ENCODE measurements at places on chromosomes 1 and 21.

DNA sequence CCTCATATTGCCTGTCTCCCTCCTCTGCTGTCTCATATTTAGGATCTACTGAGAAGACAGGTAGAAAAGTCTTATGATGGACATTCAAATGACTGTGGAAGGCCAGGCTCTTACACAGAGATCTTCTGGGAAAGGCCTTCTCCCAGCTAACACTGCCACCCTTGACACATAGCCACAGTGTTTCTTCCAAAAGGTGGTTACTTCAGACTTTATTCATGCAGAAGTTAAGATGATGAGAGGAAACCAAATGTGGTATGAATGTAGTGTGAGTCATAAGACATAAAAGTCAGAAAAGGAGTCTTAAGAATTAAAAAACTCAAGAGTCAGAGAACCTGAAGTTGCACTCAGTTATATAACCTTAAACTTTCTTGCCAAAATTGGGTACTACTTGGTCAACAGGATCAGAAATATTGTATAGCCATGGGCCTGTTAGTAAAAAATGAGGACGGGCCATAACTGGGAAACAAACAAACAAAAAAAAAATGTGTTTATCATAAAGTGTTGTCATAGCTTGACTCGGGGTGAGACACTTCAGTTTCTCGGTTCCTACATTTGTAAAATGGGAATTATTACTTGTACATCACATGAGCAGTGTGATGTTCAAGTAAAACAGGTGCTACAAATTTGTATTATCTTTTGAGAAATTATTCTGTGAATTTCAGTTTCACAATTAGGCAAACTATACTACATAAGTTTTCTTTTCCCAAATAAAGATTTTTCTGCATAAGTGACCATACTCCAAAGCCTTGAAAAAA, 1.2 kb upstream of the DENND1B start:
- peak; percentile 50 for DNase-seq

GRCh38 chr1:199399996-199400724, 627.4 kb upstream of the NR5A2 start:
- DNase-seq = no peak

DNA sequence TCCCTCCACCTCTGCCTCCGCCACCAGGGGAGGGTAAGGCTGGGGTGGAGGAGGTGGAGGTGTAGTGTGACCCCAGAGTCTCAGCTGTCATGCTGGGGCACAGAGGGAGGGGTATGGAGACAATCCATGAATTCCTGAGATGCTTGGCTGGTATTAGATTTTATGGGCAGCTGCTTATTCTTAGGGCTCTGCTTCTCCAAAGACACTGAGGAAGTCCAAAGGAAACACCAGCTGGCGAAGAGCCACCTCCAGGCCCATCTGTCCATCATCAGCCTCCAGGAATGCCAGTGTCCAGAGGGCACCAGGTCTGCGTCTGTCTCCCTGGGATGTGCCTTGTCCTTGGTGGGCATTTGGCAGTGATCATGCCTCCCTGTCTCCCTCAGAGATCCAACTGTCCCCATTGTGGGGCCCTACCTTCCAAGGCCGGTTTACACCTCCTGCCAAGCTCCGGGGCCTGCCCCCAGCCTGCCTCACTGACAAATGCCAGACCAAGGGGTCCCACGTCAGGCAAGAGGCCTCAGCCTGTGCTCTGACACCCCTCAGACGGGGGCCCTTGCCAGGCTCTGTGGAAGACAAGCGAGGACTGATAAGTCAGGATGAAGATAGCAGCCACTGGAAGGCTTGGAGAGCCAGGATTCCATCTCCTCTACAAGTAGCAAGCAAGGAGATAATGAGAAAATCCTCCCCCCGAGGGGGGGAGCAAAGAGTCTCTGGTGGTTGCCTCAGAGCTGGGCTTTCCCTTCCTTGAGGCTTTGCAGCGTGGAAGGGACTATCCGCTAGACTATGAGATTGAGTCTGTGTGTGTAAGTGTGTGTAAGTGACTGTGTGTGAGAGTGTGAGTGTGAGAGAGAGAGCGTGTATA, 1.6 kb downstream of the TNNI1 start:
- no peak for DNase-seq

GRCh38 chr1:56933161-56933560, 32.7 kb downstream of the C8B start:
- DNase-seq = no peak

DNA sequence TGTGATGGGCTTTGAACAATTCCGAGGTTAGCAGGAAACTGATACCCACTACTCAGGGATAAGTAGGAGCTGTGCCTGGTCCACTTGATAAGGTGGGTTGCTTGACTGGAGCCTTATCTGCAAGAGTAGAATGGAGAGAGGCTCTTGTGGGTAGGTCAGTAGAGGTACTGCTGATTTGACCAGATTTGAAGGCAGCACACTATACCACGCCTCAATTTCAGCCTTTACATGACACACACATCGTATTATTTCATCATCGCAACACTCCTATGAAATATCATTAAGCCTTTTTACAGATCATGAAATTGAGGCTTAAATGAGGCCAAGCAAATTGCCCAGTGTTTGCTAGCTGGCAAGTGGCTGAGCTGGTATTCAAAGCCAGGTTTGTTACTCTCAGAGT, 69.6 kb downstream of the KCNJ15 start:
- DNase-seq = no peak

DNA sequence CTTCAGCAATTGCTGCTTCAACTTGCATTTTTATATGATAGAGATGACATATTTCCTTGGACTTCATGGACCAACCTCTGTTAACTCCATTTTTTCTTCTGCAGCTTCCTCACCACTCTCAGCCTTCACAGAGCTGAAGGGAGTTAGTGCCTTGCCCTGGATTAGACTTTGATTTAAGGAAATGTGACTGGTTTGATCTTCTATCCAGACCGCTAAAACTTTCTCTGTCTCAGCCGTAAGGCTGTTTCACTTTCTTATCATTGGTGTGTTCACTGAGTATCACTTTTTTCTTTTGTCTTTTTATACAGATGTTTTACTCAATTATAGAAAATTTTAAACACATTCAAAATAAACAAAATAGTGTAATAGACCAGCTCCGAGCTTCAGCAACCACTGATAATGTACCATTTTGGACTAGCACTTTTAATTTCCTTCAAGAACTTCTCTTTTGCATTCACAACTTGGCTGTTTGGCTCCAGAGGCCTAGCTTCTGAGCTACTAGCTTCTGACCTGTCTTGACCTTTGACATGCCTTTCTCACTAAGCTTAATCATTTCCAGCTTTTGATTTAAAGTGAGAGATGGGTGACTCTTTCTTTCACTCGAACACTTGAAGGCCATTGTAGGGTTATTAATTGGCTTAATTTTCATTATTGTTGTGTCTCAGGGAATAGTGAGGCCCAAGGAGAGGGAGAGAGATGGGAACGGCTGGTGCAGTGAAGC, 9.3 kb downstream of the NEK7 start:
- peak; percentile 56 for DNase-seq

DNA sequence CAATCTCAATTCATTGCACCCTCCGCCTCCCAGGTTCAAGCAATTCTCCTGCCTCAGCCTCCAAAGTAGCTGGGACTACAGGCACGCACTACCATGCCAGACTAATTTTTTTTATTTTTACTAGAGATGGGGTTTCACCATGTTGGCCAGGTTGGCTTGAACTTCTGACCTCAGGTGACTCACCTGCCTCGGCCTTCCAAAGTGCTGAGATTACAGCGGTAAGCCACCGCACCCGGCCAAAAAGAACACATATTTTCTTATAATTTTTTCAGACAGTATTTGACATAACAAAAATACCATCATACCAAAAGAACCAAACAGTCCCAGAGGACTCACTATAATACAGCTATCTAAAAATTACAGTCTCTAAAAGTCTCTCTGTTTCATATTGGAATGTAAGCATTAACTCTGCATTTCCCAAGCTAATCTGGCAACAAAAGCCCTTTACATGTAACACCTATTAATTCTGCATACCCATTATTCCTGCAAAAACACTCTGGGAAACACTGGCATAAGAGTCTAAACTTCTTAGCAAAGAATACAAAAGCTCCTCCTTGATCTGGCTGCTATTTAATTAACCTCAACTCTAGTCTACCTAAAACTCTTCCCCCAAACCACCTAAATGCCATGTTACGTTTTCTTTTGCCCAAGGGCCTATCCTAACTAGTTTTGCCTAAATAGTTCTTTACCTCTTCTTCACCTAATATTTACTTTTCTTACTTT, 26.9 kb downstream of the WDR26 start:
- no peak for DNase-seq

GRCh38 chr1:176853503-176853902, 311.0 kb downstream of the ASTN1 start:
- DNase-seq = no peak

DNA sequence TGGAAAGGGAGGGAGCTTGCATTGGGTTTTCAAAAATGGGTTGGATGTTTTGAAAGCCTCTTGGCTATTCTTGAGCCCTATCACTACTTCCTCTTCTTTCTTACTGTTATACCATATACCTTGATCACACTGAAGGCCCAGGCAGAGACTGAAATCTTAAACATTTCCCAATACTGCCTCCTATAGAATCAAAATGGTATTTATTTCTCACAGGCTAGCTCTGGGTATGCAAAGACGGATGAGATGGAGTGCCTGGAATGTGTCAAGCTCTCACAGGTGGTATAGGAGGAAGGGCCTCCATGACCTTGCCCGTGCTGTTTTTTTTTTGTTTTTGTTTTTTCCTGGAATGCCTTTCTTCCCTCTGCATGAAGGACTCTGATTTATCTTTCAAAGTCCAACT, 268.4 kb upstream of the USP24 start:
- no peak for DNase-seq

GRCh38 chr1:175127565-175127964, 59.9 kb downstream of the TNN start:
- no peak for DNase-seq
